ENCODE measurements at places on chromosomes 2 and 18. TPM values are rescaled to one million over a fixed set of nuclear protein-coding genes. Genes with fewer than 3 reads are reported as not detected.

ZNF24 gene
- total RNA-seq: 64.0 TPM

EGR4 gene
- total RNA-seq: 0.10 TPM

CBLN2 gene
- not detected for total RNA-seq

PROKR1 gene
- total RNA-seq: not detected

LCT gene
- total RNA-seq: 0.10 TPM

TRPM8 gene
- not detected for total RNA-seq

STAM2 gene
- 19.9 TPM for total RNA-seq

KCNG2 gene
- total RNA-seq: not detected

- no peak for DNase-seq
Observed at GRCh38 chr2:150491430-150491829, 4.0 kb upstream of the RND3 start.

DNA sequence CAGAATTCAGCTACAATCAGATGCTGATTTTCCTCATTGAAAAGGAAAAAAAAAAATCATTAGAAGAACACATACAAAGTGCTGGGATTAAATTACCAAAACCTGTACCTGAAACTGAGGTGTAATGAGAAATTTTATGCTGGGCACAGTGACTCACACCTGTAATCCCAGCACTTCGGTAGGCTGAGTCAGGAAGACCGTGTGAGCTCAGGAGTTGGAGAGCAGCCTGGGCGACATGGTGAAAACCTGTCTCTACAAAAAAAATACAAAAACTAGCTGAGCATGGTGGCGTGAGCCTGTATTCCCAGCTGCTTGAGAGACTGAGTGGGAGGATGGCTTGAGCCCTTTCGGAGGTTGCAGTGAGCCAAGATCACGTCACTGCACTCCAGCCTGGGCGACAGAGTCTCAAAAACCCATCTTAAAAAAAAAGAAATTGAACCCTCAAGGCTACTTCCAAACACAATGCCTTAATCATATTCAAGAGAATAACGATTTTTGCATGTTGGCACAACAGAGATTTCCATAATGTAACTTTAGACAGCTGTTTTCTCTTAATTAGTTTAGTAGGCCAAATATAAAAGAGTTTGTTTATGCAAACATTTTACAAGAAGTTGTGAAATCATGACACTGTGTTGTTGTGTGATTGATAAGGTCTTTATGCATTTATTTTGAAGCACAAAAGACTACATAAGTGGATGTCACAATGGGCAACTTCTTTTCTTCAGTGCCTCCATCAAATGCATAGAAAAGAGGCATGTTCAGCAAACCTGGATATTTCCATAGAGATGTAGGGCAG, 63.9 kb downstream of the FAM161A start:
- DNase-seq: no peak

DNA sequence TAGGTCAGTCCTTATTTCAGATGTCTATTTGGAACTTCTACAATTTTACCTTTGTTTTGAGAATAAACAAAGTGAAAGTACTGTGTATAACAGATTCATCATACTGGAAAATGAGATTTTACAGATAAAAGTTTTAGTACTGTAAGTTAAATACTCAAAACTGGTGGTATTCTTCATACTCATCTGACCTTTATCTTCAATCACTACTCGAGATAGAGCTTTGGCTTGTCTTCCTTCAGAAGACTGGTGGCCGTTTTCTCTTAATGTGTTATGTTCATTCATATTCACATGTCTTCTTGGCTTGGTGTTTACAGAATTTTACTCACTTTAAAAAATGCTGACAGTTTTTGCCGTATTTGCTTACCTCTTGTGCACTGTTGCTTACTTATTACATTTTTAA, 2.1 kb downstream of the SPOPL start:
- no peak for DNase-seq

- DNase-seq: no peak
Observed at GRCh38 chr2:234136461-234136860, 86.0 kb downstream of the SPP2 start.

DNA sequence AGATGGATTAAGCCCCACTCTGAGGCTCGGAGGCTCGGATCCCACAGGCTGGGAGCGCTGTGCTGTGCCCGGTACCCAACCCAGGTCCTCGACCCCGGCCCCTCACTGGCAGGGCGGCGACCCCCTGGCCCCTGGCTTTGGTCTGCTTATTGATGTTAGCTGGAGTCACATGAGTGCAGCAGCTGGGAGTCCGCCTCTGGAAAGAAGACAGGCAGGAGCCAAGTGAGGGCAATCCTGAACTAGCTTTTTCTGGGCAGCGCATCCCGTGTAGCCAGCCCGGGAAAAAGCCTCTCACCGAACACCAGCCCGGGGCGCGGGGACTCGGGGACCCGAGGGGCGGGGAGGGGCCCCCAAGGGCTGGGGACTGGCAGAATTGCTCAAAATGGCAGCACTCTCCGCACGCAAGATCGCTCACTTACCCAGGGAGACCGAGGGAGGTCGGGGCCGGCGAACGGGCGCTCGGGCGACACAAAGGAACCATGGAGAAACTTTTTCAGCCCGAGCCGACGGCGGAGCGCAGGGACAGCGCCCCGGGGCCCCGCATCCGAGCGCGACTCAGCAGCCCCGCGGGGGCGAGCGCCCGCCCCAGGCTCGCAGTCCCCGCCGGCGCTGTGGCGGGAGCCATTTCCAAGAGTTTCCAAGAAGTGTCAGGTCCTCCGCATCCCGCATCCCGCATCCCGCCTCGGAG, 567 bp downstream of the TMEM200C start:
- DNase-seq: no peak

DNA sequence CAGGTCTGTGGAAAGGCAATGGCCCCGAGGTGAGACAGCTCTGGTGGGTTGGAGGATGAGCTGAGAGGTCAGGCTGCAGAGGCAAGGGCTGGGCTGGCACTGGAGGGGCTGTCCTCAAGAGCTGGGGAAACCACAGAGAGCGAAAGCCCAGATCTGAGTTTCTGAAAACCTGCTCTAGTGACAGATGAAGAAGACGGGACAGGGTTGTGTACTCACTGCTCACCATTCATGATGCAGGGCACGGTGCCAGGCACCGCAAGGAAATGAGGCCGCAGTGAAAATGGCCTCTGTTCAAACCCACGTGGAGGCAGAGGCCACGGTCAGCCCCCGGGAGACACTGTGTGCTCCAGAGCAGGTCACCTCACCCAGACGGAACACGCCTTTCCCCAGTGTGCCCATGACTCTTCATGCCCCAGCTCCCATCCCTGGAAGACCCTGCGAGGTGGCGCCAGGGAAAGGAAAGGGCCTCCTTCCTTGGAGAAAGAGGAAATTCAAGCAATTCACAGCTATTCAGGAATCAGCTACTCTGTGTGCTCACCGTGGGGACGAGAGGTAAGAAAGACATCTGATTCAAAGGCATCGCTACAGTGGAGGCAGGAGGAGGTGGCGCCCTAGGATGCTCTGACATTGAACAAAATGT, 24.3 kb upstream of the ID2 start:
- no peak for DNase-seq

DNA sequence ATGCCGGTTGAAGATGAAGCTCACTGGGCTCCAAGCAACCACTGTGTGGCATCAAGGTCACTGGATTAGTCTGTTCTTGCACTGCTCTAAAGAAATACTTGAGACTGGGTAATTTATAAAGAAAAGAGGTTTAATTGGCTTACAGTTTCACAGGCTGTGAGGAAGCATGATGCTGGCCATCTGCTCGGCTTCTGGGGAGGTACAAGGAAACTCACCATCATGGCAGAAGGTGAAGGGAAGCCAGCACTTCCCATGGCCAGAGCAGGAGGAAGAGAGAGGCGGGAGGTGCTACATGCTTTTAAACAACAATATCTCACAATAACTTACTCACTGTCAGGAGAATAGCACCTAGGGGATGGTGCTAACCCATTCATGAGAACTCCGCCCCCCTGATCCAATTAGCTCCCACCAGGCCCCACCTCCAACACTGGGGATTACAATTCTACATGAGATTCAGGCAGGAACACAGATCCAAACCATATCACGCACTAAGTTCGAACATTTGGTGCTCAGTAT, 109.7 kb upstream of the MGAT5 start:
- no peak for DNase-seq

GRCh38 chr2:233117351-233117750, 57.2 kb downstream of the INPP5D start:
- DNase-seq: no peak

GRCh38 chr2:68152681-68153347, 4.9 kb upstream of the PNO1 start:
- DNase-seq: no peak

- no peak for DNase-seq
Observed at GRCh38 chr18:11951390-11951851, 29.9 kb upstream of the IMPA2 start.

GRCh38 chr18:59629894-59630293, 67.3 kb downstream of the CCBE1 start:
- DNase-seq: no peak

DNA sequence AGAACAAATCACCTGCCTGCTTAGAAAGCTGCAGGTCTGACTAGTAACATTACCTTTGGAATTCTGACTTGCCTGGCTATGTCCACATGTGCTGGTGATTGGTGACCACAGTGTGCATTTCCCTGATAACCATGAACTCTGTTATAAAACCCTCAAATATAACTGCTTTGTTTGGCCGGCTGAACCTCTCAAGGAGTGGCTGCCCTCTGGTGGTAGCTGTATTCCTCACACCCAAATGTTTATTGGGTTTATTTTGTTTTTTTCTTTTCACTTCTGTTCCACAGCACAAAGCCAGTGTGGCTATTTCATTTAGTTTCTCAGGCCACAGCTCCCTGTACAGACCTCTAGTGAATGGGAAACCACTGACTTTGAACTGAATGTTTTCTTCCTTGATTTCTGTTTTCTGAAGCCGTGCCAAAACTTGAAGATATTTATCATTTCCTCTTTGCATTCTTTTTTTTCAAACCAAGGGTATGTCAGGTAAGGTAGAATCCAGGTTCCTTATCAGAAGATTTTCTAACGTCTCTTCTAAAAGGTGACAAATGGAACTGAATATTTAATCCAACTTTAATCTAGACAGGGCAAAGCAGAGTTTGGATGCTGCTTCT, 549.0 kb upstream of the VRK2 start:
- DNase-seq: no peak

DNA sequence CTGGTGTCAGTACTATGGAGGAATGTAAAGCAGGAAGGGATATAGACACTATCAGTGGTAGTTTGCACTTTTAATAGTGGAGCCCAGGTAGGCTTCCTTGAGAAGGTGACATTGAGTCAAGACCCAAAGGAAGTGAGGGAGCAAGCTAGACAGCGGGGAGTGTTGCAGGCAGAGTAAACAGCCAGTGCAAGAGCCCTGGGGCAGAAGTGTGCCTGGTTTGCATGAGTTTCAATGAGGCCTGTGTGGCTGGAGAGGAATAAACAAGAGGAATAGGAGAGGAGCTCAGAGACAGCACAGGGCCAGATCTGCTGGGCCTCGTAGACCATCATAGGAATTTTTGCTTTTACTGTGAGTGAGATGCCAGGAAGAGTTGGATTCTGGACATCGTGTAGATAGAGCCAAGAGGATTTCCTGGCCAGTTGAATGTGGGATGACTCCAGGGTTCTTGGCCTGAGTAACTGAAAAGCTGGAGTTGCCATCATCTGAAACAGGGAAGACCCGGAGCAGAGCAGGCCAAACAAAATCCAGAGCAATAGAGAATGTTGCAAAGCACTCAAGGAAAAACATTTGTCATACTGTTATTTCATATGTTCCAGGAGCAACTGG, 102.5 kb downstream of the SP3 start:
- no peak for DNase-seq

DNA sequence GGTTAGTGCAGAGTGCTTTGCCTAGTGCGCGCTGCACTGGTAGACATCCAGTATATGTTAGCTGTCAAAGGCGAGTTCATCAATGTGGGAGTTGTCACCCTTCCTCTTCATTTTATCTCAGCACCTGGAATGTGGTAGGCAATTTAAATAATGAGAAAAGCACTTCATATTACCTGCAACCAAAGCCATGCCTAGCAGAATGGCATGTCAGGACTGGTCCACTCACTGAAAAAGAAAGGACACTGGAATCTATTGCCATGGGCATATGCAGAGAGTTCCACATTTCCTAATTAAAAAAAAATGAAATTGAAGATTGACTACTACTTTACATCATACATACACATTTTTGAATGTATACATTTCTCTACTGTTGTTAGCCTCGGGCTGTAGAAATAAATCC, 139.6 kb downstream of the PAX3 start:
- no peak for DNase-seq

DNA sequence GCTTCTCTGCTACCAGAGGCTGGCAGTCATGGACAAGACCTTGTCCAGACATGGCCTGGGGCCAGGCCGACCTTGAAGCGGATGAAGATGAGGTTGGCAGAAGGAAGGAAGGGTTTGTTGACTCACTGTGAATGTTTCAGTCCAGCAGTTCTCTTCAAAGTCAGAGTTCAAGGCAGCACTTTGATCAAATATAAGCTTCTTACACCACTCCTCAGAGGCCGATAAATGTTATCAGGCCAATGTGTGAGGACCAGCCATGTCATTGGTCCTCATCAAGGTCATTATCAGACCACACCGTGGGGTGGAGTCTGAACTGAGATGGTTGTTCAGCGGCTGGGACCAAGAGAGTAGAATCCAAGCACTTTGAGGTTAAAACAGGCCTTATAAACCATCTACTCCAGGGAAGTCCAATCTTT, 35.5 kb downstream of the QPCT start:
- DNase-seq: no peak

DNA sequence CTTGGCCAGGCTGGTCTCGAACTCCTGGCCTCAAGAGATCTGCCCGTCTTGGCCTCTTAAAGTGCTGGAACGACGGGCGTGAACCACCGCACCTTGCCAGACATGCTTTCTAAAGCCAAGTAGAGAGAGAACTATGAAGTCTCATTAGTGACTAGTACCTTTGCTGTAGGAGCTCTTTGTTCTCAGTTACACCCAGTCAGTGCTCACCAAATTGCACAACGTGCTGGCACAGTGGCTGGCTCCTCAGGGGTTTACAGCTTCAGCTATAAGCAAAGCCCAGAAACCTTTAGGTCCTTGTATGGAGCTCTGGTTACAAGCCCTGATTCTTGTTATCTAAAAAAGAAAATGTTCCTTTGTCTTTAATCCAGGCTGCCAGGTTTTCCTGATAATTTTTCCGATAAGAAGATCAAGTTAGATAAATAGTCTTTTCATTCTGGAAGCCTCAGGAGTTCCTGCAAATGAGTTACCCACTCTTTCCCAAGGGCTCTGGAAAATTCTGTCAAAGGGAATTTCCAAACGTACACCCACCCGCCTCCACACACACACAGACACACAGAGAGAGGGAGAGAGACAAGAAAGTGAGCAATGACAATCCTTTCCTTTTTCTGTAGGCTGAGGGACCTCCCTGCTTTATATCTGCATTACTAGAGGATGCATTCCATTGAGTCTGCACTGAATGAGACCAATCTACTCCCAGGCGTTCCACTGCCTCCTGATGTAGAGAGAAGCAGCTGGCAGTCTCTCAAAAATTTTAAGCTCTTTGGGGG, 100.2 kb upstream of the CSRNP3 start:
- no peak for DNase-seq

DNA sequence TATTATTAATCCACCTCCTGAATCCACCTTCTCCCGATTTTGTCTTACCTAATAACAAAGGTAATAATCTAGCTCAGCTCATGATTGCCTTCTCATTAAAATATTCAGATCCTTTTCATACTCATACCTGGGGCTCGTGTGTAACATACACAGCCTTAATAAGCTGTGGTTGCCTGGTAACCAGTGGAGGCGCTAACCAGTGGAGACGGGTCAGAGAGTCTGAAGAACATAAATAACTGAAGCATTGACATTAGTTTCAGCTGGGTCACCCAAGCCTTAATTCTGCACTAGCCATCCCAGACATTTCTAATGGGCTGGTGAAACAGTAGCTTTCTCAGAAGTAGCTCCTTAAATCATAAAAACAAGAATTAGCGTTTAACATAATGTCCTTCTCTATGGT, 14.8 kb upstream of the DTNA start:
- DNase-seq: no peak

- DNase-seq: no peak
Observed at GRCh38 chr18:9722691-9723090, 14.6 kb downstream of the RAB31 start.

Data from T-cell (primary cell).